Activated CD4-positive, alpha-beta memory T cell treated with anti-CD3 and anti-CD28 coated beads for 36 hours (primary cell): ENCODE measurements at places on chromosomes 2 and 18. TPM values are rescaled to one million over a fixed set of nuclear protein-coding genes. Genes with fewer than 3 reads are reported as not detected.

RELCH gene
- 16.1 TPM for total RNA-seq

GRCh38 chr18:32255570-32255969 is 65.7 kb downstream of the MEP1B start:
- no peak for DNase-seq

LDLRAD4 gene
- total RNA-seq, result 30.1 TPM

GRCh38 chr18:42977982-42978637 is 137.4 kb downstream of the RIT2 start:
- DNase-seq, result no peak

DNA sequence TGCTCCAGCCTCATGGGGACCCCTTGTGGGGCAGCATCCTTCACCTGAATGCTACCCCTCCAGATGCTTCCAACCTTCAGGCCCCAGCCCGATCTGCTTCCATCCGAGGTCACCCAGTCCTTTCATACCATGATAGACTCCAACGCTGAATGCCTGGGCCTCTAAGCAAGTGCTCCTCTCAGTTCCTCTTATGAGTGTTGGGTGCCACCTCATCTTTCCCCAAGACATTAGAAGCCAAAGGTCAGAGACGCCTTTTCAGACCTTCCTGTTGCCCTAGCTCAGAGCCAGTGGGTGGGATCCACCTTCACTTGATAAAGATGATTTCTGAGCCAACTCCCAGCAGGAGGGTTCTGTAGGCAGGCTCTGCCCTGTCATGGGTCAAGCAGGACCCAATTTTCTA is 174.5 kb upstream of the MGAT5 start:
- DNase-seq, result no peak

SMAD7 gene
- total RNA-seq, result 13.6 TPM

DNA sequence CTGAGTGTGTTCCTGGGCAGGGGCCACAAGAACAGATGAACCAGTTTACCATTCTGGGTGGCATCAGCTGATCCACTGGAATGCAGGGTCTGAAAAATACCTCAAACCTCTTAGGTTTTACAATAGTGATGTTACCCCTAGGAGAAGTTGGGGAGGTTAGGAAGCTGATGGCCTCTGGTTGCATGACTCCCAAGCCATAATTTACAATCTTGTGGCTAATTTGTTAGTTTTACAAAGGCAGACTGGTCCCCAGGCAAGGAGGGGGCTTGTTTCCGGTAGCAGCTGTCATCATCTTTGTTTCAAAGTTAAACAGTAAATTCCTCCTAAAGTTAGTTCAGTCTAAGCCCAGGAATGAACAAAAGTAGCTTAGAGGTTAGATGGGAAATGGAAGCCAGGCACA is 113.8 kb upstream of the SLC38A11 start:
- DNase-seq, result no peak

DNA sequence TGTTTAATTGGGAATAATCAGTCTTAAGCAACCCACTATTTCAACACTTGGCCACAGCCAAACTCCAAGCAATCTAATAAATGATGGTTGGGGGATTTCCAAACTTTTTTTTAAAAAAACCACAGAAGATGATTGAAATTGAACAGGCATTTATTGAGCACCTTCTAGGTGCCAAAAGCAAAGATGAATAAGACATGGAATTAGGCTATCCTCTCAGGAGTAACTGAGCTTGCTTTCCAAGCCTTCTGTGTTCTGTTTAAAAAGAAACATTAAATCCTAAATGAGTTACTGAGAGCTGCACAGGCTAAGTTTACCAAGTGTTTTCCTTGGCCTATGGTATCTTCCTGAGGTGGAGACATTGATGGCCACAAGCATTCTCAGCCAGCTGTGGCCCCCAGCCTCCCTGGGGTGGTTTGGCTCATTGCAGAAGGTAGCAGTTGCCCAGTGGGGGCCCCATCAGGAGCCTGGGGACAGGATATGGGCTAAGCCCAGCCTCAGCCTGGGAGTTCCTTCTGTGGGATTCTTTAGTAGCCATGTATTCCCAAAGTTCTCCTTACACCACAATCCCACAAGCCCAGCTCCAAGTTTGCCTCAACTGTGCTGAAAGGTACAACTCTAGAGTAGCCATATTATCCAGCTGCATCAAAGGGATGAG is 174.3 kb downstream of the C1D start:
- DNase-seq, result no peak

MPV17 gene
- total RNA-seq, result 86.0 TPM

DNA sequence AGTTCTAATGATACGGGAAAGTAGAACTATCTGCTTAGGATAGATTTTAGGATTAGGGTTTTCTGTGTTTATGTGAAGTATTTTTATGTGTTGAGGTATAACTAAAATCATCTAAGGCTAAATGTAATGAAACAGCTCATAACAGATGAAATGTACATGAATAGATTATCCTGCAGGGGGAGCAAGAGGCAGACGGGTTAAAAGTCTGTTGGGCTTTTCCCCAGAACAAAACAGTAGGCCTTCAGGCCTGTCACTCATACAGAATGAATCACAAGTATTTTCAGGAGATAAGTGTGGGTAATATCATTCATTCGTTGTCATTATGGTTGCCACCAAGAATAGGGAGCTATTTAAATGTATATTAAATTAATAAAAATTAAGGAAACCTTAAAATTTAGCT is 107.9 kb upstream of the IL1R2 start:
- peak; percentile 60 for DNase-seq

SP140 gene
- total RNA-seq, result 151 TPM

DNA sequence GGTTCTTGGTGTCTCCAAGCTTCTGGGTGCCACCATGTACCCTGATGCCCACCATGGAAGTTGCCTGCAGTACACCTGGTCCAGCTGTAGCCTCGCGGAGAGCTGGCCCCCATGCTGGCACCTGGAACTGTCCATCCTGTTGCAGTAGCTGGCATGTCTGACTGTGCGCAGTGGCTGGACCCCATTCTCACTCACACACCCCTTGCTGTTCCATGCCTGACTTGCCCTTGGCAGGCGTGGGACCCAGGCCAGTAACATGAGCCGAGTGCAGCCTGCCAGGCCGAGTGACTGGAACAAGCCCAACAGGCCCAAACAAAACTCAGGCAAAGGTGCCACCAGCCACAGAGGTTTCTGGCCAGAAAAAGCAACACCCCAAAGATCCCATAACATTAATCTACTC is 73.8 kb downstream of the NEURL3 start:
- DNase-seq, result no peak

DNA sequence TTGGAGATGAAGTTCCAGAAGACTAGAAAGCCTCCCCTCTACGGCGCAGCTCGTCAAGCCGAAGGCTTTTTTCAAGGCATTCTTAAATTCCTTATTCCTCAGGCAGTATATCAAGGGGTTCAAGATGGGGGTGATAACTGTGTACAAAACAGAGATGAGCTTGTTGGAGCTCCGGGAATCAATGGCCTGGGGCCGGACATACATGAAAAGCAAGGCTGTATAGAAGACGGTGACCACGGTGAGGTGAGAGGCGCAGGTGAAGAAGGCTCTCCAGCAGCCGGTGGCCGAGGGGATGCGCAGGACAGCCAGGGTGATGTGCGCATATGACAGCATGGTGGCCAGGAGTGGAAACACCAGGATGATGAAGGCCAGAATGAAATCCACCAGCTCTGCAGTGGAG is 8.2 kb downstream of the OR6B3 start:
- DNase-seq, result no peak

DNA sequence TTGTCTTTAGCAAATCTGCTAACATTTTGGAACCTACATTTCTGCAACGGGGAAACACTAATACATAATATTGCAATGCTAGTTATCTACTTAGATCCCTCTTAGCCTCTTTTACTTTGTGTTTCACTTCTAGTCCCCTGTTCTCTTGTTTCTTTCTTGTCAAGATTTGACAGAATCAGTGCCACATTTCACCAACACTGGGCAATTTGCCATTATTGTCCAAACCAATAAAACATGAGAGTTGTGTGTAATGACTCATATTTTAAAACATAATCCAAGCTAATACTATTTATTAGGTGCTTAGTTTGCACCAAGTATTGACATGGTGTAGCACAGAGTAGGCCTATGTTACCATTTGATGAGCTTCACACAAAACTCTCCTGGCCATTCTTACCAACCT is 33.7 kb upstream of the ACVR1C start:
- DNase-seq, result no peak
